ENCODE measurements at places on chromosomes 1 and 21. TPM values are rescaled to one million over a fixed set of nuclear protein-coding genes. Genes with fewer than 3 reads are reported as not detected.

NBL1 gene
- 141 TPM for total RNA-seq

DNA sequence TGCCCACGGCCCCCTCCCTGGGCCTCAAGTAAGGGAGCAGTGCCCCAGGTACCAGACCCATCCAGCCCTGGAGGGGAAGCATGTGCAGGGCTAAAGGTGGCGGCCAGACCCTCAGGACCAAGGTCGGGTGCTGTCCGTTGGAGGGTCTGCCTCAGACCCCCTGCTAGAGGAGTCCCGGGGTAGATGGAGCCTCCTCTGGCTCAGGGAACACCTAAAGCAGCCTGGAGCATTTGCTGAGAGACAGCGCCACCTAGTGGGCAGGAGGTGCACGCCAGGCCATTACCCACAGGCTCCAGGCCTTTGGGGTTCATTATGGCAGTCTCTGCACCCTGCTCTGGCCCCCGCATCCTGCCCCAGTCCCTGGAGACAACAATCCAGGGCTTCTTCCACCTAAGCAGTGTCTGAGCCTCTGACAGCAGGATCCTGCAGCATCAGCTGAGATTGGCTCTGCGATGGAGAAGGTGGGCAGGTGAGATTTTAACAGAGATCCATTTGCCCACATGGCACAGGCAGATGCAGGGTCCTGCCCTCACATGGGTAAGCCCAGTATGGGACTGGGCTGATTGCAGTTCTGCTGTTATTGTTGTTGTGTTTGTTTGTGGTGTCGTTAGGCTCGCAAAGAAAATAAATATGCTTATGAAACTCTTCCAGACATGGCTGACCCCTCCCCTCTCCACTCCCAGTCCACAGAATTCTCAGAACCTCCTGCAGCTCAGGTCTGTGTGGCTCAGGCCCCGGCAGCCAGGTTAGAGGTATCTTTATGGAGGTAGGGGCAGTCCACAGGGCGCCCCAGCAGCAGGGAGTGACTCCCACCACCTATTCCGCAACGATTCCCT, 42.4 kb downstream of the CTNNBIP1 start:
- peak; percentile 77 for DNase-seq

DNA sequence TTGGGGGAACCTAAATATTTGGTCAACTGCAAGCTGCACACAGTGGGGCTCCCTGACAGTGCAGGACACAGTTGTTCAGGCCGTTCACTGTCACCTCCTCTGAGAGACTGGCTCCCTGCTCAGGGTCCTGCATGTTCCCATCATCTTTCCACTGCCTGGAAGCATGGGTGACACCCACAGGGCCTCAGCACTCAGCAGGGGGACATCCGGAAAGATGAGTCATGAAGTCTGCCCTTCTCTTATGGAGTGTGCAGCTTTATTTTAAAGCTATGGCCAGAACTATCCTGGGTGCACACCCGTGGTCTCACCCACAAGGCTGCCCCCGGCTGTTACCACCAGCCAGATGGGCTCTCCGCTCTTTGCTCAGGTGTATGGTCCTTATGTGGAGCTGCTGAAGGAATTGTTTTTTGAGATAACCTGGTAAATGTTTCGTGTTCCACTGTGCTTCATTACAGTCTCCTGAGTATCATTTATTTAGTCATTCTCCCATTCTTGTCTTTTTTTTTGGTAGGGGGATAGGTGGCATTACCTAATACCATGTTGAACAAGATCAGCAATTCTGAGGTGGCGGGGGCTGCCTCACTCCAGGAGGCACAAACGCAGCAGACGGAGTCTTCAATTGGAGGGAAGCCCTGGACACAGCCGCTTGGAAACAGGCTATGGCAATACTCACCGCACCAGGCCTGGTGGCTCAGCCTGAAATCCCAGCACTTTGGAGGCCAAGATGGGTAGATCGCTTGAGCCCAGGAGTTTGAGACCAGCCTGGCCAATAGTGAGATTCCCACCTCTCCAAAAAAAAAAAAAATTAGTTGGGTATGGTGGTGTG, 14.3 kb downstream of the TRIM11 start:
- DNase-seq: no peak

TSPEAR gene
- 3.2 TPM for total RNA-seq

DNA sequence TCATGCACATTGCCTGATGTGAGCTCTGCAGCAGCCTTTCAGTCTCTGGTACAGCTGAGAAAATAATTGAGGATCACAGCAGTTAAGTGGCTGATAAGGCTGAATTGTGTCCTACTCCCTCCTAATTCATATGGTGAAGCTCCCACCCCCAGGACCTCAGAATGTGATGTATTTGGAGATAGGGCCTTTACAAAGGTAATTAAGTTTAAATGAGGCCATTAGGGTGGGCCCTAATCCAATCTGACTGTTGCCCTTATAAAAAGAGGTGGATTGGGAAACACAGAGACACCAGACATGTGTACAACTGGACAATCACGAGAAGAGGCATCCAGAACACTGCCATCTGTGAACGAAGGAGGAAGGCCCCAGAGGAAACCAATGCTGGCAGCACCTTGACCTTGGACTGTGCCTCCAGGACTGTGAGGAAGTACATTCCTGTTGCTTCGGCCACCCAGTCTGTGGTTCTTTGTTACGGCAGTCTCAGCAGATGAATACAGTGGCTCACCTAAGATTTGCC, 148.1 kb downstream of the TRABD2B start:
- no peak for DNase-seq

DNA sequence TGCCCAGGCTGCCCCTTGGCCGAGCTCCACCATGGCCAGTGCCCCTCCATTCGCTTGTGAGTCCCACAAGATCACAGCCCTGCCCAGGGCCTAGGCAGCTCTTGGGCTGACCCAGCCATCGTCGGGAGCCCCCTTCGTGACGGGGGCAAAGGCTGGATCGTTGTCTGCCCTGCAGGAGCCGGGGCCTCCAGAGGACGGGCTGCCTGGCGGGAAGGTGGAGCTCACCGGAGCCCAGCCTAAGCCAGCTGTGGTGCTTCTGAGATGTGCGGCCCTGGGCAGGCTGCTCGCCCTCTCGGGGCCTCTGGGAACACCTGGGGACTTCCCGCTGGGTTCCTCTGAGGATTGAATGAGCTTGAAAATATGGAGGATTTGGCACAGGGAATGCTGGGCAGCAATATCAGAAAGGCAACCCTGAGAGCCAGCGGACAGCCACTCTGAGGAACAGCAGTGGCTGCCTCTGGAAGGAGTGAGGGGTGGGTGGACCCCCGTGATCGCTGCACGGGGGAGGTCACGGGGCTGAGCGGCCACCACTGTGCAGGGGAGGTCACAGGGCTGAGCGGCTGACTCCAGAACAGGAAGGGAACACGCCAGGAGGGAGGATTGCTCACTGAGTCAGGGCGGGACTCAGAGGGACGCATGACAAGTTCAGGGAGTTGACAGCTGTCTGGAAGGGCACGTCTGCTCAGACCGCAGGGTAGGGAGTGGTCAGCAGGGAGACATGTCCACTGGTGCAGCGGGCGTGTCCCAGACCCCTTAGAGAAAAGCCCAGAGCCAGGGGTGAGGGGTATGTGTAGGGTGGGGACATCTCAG, 19.3 kb downstream of the TP73 start:
- peak; percentile 45 for DNase-seq

DNA sequence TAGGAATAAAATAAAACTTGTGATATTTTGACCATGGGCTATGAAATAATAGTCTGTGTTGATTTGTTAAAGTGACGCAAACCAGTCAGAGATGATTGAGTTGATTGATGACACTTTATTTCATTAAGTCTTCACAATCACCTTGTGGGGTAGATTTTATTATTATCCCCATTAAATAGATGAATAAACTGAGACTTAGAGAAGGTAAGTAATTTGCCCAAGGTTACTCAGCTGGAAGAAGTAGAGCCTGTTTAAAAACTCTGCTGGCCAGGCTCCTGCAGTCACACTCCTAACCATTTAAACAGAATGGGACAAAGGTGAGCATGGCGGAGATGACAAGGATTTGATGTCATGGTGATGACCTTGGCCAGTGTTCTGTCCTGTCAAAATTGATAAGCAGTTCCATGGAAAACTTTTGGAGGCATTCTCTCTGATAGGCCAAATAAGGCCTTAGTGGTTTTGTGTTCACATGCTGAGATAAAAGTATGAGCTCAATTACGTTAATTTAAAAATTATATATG, 22.7 kb upstream of the MCOLN3 start:
- no peak for DNase-seq

- peak; percentile 64 for DNase-seq
These were observed at the start of gene PAQR7 for GRCh38 chr1:25875154-25875855. Gene PAQR7, minus strand, starts transcription at chr1:25875708. Its CDS starts 11,869 bp downstream, at chr1:25863839.

GRCh38 chr1:198879711-198880306, 241.0 kb downstream of the PTPRC start:
- DNase-seq: no peak

DNA sequence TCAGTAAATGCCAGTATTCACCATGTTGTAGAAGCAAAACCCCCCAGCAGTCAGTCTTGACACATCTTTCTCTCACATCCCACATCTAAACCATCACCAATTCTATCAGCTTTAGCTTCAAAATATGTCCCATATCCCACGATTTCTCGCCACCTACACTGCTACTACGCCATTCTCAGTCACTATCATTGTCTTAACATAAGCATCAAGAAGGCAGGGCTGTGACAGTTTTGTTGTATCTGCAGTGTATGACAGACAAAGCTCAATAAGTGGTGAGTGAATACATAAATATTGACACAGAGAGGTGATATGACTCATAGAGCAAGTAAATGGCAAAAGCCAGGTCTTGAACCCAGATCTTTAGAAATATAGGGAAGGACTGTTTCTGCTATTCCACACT, 59.9 kb downstream of the JAK1 start:
- peak; percentile 65 for DNase-seq
